ENCODE measurements at places on chromosomes 5 and 9.

DNA sequence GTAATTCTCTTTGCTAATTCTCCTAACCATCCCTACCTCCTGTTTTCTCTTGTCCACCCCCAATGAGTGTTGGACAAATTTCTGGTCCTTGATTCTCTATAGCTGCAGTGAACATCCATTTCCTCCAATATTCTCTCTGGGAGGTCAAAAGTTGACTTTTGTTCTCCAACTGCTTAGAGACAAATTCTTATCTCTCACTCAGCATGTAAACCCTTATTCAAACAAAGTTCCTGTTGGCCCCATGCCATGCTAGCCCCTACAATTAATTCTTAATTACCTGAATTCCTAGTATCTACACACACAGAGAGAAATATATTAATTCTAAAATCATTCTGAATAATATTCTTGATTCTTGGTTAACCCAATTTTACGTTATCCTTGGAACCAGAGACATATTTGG is 472.9 kb upstream of the ACTBL2 start:
- DNase-seq, result no peak

DNA sequence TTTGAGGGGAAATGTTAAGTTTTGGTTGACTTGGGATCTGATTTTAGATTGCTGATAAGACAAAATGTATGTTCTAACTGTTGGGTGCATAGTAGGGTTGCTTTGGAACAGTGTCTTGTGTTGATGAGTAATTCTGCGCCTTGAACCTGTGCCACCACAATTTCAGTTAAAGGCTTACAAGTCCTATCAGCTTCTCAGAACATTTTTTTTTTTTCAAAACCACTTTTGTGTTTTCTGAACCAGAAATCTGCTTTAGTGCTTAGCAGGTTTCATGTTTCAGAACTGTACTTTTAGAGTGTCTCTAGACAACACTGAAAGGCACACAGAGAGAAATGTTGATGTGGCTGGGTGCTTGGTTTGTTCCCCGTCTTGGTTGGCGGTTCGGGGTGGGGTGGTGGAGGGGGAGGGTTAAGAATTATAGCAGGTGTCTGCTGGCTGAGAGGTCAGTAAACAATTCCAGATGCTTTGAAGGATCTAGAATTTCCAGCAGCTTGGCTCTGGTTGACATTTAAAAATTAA is 84.6 kb downstream of the ANKRD55 start:
- DNase-seq, result peak; percentile 14

DNA sequence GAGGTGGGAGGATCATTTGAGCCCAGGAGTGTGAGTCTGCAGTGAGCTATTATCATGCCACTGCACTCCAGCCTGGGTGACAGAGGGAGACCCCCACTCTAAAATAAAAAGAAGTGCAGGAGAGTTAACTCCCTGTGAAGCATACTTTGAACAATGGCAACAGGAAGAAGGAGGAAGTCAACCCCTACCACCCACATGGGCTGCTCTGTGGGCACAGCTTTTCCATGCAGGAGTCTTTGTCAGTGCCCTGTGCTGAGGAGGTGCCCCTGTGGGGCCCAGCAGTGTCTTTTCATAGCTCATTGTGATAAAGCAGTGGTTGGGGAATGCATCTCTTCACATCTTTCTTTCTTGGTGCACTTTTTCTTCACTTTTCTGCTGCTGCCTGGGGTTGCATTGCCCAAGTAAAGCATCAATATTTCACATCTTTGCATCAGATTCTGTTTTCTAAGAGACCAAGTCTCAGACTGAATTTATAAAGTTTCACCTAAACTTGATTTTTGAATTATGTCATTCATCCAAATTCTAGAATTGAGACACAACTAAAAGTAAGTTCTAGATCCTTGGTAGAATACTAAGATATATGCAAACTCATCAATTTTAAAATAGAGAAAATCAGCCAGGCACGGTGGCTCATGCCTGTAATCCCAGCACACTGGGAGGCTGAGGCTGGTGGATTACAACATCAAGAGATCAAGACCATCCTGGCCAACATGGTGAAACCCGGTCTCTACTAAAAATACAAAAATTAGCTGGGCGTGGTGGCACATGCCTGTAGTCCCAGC is 316.6 kb downstream of the DNAH5 start:
- no peak for DNase-seq

DNA sequence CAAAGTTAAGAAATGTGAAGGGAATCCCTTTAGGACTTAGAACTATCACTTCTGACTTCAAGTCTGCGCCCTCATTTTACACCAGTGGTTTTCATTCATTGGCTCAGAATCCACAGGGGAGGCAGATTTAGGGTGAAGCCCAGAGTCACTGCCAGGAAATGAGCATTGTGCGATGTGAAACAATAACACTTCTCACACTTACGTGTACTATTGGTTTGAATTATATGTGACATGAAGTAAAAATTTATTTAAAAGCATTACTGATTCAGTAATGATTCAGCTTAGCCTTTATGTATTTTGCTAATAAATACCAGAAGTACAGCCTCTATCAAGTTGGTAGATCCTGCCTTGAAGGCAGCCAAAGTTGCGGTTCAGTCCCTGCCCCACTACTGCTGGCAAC is 98.6 kb downstream of the PAM start:
- no peak for DNase-seq

DNA sequence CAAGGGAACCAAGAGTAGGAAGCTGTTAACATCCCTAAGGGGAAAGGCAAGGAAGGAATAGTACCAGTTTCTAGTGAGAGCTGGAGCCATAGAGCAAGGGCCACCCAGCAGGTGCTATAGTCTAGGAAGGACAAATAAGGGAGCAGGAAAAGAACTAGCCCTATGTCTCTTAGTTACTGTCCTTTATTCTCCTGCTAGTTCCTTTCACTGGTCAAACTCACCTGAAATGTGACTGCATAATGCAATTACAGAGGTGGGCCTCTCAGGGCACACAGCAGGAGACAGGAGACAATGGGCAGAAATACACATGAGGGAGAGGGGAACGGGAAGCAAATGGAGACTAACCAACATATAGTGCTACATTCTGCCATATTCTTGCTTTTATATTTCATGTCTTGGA is 26.7 kb upstream of the FRMPD1 start:
- no peak for DNase-seq

DNA sequence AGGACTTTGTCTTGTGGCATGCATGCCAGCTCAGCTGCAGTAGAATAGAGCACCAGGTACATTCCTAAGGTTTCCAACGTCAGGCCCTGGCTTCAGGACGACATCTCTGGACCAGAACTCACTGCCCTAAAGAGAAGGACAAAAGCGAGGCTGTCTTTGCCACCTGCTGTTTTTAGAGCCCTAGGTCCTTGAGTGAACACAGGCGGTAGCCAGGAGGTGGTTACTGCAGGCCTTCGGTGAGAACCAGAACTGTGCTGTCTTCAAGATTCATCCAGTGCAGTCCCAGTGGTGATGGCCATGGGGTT is 288.9 kb upstream of the CDH18 start:
- DNase-seq, result no peak

DNA sequence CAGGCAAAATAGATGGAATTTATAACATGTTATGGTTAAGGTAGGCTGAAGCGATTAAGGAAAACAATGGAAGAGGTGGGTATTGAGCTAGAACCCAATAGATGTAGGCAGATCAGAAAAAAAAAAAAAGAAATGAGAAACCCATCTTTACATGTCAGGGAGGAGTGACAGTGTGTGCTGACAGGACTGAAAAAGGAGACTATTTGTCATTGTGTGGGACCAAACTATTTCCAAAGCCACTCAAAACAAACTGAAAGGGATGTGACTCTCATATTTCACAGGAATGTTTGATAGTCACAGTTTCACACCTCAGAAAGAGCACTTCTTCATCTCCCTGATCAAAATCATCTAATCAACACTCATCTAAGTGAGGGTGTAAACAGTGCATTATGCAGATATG is 122.3 kb upstream of the KIF2A start:
- no peak for DNase-seq

DNA sequence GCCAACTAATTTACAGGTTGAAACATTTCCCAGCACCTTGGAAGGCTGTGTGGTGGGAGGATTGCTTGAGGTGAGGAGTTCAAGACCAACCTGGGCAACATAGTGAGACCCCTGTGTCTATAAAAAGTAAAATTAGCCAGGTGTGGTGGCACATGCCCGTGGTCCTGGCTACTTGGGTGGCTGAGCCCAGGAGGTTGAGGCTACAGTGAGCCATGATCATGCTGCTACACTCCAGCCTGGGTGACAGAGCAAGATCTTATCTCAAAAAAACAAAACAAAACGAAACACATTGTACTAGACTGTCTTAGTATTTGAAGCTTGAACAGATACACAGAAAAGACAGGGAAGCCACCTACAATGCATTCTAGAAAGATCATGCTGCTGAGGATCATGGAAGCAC is 2.8 kb upstream of the HSDL2 start:
- DNase-seq, result no peak

DNA sequence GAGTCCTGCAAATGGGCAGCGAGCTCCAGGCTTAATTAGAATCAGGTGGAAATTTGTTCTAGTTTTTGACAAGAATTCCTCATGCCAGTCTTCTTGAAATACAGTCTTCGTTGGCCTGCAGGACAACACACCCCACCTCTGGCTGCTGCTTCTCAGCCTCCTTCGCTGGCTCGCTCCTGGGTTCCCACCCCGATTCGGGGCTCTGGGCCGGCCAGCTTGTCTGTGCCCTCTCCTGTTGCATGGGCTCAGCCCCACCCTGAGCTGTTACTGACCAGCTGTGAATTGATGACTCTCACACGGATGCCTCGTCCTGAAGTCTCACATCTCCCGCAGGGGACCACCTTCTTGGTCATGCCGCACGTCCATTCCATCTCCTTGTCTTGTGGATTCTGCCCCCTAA is 21.0 kb downstream of the PSD2 start:
- DNase-seq, result no peak

- DNase-seq, result peak; percentile 11
Observed at GRCh38 chr5:85000671-85001070, 616.0 kb upstream of the EDIL3 start.

DNA sequence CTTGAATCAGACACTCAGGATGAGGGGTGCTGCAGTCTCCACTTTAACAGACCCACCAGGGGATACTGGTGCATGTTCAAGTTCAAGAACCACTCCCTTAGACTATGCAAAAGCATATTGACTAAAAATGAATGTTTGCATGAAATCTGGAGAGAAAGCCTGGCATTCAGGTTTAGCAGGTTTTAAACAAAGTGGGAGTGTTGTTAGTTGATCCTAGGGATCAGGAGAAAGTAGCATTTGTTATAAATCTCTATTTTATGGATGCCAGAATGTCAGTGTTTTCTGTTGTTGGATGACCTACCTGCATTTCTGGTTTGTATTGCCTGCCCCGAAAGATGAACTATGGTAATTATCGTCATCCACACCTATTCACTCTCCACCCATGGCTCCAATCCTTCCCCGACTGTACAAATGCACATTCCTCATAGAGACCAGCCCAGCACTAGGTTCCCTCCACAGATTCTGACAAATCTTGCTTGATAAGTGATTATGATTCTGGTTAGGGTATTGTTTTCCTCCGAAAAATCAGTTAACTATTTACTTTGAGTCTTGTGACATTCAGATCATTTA is 17.2 kb downstream of the TMEM252 start:
- no peak for DNase-seq

DNA sequence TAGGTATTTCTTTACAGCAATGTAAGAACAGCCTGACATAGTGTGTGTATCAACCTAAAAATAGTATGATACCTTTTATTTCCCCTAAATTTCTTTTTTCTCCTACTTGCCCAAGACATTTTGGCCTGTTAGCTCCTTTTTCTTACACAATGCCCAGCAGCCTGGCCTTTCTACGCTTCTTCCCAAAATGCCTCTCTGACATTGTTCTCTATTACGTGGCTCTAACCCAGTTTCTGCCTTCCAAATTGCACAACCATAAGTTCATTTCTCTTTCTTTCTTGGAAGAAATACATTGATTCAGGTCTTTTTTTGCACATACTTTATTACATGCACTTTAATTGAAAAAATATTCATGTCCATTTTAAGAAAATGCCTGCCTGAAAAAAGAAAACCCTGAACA is 408.2 kb downstream of the PRR16 start:
- no peak for DNase-seq

DNA sequence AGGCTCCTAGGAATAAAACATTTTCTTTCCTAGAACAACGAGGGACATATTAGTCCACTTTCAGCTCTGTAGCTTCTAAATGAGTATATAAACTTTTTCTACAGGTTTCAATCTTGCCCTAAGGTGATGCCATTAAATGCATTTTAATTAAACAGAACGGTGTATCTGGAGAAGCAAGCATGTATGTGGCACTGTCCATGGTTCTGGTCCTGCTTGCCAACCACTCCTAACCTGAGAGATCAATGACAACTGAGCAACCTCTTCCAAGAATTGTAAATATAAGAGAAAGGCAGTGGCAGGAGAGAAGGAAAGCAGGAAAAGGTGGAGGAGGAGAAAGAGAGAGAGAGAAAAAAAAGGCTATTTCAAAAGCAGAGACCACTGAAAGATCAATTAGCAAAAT is 95.6 kb upstream of the SPOCK1 start:
- peak; percentile 15 for DNase-seq

- DNase-seq, result peak; percentile 94
Observed at GRCh38 chr9:109556061-109556460, 58.0 kb upstream of the PTPN3 start.

- peak; percentile 57 for DNase-seq
Observed at GRCh38 chr5:151086905-151087360, 6.1 kb upstream of the TNIP1 start.

- no peak for DNase-seq
Observed at GRCh38 chr5:56048124-56048523, 53.4 kb upstream of the IL6ST start.

Measured in bronchial epithelial cell (primary cell).